RWPE2 (cell line): ENCODE measurements at places on chromosomes 7 and 10.

DNA sequence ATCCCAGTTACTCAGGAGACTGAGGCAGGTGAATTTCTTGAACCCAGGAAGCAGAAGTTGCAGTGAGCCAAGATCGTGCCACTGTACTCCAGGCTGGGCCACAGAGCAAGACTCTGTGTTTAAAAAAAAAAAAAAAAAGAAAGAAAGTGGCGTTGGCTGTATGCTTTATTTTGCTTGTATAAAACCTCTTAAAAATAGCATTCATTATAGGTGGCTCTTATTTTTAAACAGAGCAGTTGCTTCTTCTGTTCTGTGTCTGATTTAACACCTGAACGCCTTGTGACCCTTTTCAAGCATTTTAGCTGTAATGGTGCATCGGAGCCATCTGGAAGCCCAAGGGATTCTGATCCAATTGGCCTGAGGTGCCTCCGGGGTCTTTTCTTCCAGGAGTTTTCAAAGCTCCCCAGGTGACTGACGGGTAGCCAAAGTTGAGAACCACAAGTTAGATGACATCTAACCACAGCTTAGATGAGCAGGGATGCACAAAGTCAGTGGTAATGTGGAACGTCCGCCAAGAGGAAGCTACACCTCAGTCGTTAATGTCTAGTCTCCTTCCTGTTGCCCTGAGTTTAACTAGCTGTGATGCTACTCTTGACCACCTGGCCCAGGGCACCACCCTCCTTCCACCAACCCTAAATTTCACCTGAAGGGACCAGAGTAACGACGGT is 274.6 kb upstream of the KLF6 start:
- no peak for DNase-seq

DNA sequence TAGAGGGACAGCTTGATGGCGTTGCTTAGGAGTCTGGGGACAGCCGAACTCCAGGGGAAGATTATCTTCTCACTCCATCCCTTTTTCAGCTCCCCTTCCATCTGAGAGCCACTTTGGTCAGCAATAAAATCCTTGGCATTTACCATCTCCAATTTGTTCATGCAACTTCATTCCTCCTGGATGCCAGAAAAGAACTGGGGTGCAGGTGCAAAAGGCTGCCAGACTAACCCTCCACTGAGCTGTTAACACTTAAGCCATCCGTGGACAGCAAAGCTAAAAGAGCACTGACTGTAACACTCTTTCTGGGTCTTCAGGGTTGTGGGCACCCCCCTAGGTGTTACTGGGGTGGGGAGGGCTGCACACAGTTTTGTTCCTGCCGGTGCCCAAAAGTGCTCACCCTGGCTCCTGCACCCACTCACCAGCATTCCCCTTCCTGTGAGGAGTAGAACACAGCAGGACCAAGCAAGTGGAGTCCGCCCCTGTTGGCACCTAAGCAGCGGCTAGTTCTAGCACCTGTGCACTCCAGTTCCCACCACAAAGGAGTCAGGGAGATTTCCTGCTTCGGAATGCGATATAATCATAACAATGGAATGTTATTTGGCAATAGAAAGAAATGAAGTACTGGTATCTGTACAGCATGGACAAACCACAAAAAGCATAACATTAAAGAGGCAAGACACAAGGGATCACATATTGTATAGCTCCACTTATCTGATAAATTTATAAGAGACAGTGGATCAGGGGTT is 95.1 kb downstream of the NPY start:
- DNase-seq = peak; percentile 85

GRCh38 chr10:50988792-50989191 is 85.5 kb upstream of the PRKG1 start:
- no peak for DNase-seq

DNA sequence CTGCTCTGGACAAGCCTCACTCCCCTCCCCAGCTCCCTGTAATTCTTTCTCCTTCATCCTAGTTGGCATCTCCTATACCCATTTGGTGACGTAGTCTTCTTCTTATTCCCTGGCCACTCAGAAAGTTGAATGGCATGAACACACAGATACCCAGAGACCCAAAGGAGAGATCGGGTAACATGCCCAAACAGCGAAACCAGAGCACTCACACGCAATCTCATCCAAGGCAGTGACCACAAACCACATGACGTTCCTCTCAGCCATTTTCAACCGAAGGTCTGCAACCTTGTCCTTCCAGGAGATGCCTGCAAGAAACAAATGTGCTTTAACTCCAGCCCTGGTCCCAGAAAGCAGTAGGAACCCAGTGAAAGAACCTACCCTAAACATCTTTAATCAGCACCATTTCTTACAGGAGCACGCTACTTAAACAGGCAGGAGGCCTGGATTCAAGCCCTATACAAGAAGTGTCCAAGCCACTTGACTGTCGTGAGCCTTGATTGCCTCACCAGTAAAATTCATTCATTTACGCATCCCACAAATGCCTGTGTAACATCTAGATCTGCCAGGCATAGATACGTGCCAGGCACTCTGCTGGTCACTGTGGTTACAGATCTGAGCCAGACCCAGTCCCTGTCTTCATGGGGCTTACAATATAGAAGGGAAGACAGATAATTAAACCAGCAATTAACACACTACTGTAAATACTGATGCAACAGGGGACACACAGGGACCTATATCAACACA is 37.1 kb downstream of the XPNPEP1 start:
- DNase-seq = no peak

- no peak for DNase-seq
Measured at GRCh38 chr10:78871796-78872195, 197.0 kb upstream of the ZMIZ1 start.

DNA sequence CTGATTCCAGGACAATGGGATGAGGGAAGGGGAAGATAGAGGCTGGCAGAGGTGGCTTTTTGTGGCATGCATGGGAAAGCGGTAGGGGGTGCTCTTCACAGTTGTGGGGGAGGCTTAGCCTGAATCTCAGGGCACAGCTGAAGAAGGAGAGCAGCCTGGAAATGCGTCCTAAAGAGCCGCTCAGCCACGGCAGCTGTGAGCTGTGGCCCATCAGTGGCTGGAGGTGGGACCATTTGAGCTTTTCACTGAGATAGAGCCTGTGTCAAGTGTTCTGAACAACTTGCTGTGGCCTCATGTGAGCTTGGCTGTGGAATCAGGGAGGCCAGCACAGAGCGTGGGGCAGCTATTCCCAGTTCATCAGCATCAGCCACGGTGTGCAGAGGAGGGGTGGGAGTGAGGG is 100.3 kb upstream of the INSYN2A start:
- DNase-seq = no peak

DNA sequence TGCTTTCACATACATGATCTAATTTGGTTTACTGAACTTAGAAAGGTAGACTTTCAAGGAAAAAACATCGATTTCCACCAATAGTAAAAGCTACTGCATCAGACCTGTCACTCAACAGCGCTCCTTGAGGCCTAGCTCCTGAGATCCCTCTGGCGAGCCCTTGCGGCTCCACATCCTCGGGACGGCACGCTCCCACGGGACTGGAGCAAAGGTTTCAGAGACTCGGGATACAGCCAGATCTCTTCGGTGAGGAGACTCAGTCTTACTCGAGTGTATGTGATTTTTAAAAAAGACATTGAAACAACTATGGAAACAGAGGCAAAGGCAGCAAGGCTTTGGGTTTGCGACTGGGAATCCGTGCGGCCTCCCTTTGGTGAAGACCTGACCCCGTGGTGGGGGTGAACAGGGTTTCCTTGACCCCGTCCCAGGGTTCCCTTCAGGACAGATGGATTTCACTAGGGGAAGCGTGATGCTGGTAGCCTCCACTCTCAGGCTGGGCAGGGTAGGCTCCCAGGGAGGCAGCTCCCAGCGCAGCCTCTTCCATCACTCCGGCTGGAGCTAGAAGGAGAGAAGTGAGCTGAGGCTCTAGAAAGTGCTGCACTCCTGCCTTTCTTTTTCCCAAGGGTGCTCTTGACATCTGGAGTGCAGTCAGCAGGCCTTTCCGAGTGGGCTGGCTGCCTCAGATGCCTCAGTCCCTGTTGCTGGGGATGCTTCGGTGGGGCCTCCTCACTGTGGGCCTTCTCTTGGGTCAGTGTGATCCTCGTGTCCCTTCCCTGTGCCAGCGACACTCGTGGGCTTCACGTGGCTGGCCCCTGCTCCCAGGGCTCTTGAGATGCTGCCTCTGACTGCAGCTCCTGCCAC is 5.8 kb upstream of the ATP6V0E2 start:
- peak; percentile 35 for DNase-seq

GRCh38 chr7:4742852-4743251 is 32.6 kb upstream of the AP5Z1 start:
- DNase-seq = no peak

GRCh38 chr7:42090806-42091205 is 146.2 kb downstream of the GLI3 start:
- DNase-seq = no peak

- DNase-seq = no peak
Measured at GRCh38 chr10:50613726-50614443, 9.9 kb downstream of the SGMS1 start.
